ENCODE measurements at places on chromosomes 7 and 10.

DNA sequence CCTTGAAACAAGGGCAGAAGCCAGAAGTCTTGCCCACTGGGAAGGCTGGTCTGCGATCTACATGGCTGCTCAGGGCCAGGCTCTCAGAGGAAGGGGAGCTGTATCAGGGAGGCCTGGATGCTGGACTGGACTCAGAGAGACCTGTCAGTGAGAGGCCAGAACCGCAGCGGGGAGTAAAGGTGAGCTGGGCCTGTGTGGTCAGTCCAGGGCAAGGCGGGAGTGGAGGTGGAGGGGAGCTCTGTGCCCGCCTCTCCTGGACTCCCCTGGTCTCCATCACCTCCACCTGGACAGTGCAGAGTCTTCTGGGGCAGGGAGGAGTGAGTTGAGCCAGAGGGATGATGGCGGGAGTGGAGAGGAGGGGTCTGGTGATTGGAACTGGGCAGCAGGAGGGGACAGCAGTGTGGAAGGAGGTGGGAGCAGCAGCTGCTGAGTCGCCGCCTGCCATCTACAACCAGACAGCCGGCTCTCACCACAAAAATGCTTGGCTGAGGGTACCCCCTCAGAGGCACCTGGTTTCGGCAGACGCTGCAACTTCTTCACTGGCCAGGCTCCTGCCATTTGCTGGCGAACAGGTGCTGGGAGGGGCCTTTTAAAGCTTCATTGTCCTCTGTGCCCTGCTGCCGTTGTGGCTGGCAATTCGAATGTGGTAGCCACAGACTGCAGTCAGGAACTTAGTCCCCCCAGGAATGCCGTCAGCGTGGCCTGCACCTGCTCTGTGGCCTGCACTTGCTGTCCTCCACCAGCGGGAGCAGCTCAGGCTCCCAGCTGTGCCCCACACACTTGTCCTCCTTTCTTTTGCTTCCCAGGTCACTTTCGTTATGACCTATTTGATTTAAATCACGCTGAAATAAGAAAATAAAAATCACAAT, 3.5 kb downstream of the RASSF4 start:
- DNase-seq, result no peak

GRCh38 chr10:11719496-11720259, 22.5 kb upstream of the ECHDC3 start:
- no peak for DNase-seq

DNA sequence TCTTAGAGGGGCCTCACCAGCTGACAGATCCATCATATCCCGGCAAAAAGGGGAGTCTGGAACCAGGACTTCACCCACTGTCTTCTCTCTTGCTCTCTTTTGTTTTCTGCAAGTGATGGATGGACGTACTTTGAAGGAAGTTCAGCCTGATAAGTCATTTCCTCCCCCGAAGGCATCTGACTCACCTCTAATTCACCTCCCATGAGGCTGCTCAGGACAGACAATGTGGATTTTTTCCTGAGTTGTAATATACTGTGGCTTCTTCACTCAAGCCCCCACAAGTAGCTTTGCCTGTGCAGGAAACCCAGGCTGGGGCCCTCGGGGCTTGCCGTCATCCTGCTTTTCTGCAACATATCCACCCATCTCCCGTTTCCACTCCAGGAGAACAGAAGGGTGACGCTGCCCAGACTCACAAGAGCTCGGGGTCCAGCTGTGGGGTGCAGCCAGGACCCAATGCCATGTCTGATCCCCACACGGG, 70.4 kb downstream of the ASB13 start:
- DNase-seq, result no peak

DNA sequence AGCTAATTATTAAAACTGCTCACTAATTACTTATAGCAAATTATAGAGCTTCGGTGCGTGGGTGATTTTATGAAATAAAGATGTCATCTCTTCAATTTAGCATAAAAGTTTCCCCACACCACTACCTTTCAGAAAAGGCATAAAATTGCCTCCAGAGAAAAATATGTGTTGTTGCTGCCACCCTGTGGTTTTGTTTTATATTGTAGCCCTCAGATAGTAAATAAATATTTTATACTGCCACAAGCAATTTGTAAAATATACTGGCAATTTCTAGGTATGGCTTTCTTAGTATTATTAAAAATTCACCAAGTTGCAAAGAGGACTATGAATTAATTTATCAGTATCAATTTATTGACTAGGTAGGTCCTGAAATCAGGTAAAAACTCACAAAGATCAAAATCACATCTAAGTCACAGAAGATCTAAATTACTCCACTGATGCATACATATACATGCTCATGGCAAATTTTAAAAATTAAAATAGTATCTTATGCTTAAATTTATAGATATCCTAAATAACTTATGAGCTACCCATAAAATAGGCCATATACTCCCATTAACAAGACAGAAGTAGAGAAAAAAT, 26.5 kb downstream of the ASNS start:
- no peak for DNase-seq

- no peak for DNase-seq
Measured at GRCh38 chr10:34884272-34884952, 69.3 kb upstream of the PARD3 start.

- DNase-seq, result no peak
Measured at GRCh38 chr10:122239578-122240257, 31.4 kb upstream of the BTBD16 start.
